Activated CD4-positive, CD25-positive, alpha-beta regulatory T cell treated with anti-CD3 and anti-CD28 coated beads, Interleukin-2, amount 50 U/mL, for 72 hours (primary cell): ENCODE measurements at places on chromosomes 6 and 20.

DNA sequence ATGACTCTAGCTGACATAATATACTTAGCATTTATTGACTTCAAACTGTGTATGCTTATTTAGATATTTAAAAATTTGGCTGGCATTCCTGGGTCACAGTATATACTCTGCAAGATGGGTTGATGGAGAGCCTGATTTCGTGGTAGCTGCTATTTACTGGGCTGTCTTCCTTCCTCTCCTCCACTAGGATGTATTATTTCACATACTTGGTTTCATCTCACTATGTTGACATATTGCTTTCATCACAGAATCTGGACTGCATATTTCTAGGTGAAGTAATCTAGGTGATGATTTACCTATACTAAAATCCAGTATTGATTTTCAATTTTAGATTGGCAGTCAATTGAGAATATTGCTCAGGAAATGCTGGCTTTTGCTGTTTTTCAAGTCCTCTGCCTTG lies 15.7 kb downstream of the AFDN start:
- DNase-seq: no peak

DNA sequence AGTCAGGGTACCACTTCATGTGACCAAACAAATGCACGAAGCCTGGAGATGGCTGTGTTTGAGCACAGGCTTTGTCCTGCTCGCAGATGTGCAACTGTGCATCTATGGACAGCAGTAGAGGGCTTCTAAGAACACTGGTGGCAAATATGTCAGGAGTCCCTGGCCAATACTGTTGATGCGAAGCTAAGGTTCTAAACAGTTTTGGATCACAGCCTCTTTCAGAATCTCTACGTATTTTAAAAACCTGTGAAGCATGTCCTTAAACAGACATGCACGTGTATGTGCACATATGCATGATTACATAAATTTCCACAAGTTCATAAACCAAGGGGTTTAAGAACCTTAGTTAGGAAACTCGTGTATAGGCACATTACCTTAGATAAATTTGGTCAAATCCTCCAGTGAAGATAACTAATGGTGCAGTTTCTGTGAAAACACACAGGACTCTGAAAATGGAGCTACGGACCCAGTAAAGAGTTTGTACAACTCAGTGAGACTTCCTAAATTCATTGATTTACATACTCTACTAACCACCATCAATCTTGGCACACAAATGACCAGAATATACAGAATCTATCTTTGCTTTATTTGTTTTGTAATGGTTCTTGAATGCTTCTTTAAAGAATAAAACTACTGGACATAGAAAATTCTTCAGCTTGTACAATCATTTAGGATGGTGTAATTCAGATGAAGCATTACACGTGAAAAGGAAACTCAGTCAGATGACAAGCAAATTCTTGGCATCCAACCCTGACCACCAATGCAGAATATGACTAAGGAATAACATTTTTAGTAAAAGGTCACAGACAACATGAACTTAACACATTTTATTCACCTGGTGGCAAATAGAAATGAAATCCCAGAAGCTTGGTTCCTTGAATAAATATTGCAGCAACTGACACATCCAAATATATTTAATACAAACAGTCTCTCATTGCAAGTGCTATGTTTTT lies 27.4 kb downstream of the KCNQ5 start:
- no peak for DNase-seq

DNA sequence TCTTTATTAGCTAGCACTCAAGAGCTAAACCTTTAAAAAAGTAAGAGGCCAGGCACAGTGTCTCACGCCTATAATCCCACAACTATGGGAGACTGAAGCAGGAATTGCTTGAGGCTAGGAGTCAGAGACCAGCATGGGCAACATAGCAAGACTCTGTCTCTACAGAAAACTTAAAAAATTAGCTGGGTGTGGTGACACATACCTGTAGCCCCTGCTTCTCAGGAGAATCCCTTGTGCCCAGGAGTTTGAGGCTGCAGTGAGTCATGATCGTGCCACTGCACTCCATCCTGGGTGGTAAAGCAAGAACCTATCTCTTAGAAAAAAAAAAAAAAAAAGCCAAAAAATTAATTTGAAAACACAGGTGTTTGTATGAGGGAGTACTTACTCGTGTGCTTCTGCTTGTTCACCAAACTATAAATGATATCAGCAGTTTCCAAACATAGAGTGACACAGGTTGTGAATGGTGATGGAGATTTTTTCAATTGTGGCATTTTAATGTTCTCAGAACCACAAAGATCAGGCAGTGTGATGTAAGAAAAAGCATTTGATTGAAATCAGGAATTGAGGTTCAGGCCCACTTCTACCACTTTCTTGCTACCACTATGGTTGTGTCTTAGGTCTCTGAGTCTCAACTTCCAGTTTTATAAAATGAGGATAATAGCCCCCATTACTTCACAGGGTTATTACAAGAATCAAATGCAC lies 104.9 kb downstream of the FOXO3 start:
- DNase-seq: no peak

DNA sequence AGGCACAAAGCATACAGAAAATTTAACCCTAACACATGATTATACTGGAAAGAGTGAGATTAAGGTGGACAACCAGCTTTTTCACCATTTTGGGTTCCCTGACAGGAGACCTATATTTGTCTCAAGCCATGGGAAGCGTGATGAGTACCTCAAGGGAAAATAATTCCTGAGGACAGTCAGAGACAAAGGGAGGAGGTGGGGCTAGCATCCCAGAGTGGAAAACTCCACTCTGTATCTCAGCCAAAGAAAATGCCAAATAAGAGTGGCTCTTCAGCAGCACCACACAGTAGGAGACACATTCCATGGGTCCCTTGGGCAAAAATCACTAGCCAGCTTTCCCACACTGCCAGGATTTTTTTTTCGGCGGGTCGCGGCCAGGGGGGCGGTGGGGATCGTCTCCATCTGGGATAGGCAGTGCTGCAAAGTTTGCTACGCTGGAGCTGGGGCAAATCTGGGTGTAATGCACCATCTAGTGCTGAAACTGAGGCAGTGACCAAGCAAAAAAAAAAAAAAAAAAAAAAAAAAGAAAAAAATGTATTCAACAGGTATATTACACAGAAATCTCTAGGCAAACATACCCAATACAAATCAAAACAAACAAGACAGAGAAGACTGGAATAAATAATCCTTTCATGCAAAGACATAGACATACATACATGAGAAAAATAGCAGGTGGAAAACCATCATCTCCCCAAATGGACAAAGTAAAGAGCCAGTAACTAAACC lies 77.3 kb upstream of the SLC35F1 start:
- DNase-seq: no peak

DNA sequence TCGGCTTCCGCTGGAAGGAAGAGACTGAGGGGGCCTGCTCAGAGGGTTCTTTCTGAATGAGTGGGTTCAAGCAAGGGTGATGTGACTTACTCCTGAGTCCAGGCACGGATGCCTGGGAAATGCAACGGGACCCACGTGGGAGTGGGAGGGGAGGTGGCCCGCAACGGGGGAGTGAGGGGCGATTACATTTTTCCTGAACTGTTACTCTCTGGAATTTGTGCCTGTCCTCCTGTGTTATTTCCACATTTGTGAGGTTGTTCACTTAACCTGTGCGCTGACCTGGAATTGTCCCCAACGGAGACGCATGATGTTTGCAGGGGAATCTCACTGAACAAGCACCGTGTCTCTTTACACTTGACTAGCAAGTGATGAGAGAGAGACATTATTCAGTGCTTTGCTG lies 209.4 kb downstream of the CDH4 start:
- no peak for DNase-seq

DNA sequence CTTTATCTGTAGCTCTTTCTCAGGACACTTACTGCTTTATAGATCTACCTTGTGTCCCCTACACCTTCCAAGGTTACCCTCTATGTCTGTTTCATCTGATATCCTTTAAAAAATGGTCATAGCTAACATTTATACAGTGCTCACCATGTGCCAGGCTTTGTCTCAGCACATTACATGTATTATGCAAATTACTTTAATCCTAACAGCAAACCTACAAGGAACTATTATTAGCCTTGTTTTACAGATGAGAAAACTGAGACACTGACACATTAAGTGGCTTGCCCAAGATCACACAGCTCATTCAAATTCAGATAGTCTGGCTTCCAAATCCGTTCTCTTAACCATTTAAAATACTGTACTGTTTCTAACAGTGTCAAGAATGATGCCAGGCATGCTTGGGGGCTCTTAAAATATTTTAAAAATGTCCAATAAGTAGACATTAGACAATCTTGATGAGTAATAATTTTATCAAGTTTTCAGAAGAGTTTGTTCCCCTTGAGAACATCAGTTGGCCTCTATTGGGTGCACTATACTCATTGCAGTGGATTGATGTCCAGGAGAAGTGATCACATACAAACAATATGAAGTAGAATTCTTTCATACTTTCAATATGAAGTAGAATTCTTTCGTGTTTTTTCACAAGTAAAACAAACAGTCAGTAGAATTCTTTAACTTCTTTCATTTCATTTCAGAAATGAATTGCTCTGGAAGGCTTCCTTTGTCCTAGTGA lies 69.6 kb downstream of the DNAH8 start:
- DNase-seq: no peak
